ENCODE measurements at places on chromosomes 3 and 15.
A peak's percentile ranks its signal among the peaks of the same experiment; 100 is the strongest.

DNA sequence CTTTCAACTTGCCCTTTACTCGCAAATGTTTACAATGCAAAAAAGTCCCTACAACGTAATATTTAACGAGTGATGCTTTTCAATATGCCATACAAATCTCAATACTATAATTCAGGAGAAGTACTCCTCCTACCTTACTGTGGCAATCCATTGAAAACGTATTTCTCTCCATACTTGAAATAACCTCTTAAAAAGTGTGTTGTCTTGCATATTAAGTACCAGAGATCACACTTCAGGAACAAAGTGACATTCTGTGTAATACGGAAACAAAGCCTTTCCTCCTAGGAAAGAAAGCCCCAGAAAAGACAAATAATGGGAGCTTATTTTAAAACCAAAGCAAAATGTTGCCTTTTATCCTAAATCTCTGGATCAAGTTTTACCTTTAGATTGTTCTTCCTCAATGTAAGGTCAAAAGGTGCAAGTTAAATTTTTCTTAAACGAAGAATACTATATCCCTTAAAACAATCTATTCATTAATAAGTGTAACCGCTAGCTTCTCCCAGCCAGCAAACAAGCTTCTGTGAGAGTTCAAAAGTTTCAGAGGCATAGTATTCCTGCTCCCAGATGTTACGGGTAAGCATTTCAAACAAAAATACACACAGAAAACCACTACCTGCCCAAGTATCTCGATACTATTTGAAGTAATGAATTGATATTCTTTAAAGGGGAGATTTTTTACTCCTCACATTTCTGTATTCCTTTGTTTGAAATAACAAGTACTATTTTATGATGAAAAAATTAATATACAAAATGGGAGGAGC lies 1.7 kb downstream of the TJP1 start:
- no peak for DNase-seq

GRCh38 chr3:171200750-171201088 lies 174.2 kb upstream of the SLC2A2 start:
- no peak for DNase-seq

GRCh38 chr3:99907959-99908544 lies 90.4 kb downstream of the CMSS1 start:
- DNase-seq = no peak

GRCh38 chr15:36734366-36734765 lies 154.9 kb downstream of the CDIN1 start:
- DNase-seq = no peak

DNA sequence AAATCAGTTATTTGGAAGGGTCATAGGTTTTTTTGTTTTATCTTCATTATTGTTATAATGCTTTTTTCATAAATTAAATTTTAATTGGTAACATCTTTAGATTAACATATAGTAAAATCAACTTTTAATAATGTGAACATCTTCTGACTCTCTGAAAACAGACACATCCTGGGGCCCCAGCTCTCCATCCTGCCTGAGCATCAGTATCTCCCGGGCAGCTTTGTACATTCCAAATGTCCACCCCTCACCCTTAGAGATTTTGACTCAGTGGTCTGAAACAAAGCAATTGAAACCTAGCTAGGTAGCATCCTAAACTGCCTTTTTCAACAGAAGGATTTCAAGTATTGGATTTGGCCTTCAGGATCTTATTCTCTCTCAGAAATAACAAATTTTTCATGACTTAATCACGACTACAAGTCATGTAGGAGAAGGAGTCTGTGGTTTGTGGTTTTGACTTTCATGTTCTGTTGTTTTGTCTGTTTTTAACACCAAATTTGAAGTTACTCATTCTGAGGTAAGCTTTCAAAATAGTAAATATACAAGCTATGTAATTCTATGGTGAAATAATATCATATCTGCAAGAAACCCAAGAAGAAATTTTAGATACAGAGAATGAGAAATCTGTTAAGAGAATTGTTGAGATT lies 147.3 kb upstream of the UBE2E2 start:
- DNase-seq = no peak

DNA sequence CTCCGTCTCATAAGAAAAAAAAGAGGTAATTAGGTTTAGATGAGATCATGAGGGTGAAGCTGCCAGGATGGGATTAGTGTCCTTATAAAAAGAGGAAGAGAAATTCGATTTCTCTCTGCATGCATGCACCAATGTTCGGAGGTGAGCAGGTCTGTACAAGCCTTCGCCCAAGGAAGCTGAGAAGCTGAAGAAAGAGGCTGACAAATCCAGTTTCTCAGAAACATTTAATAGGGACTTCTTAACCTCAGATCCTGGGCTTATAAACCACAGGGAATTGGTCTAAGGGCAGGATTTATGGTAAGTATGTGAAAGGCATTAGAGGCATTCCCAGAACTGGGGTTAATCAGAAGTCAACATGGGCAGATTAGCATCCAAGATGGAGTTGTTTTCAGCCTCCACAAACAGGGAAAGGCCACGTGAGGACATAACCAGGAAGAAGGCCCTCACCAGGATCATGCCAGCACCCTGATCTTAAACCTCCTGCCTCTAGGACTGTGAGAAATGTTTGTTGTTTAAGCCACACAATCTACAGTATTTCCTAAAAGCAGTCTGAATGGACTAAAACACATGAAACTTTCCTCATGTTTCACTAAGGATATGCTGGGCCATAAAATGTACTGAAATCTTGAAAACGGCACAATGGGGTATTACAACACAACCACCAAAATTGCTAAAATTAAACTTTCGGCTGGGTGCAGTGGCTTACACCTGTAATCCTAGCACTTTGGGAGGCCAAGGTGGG lies 11.3 kb downstream of the SHISA5 start:
- DNase-seq = peak; percentile 46

- DNase-seq = no peak
Measured at GRCh38 chr3:148583793-148584192, 113.9 kb upstream of the AGTR1 start.

GRCh38 chr3:42652611-42653302 lies 740 bp upstream of the ZBTB47 start:
- peak; percentile 44 for DNase-seq

GRCh38 chr3:14203521-14204079 lies 25.0 kb downstream of the LSM3 start:
- peak; percentile 76 for DNase-seq

DNA sequence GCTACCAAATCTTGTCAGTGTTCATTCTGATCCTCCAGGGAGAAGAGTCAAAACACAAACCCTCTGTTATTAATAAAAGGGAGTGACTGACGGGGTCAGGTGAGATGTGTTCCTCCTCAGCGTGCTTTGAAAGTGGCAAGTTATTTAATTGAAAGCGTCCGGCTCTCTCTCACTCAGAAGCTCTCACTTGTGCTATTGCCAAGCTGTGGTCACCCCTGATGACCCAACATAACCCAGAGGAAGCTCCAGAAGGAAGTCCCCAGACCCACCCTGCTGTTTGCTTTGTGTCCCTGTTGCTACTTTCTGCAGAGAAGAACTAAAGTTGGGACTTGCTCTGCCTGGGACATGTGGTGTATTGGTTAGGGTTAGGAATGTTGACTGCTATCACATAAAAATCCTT lies 235.6 kb downstream of the EDEM1 start:
- DNase-seq = no peak

DNA sequence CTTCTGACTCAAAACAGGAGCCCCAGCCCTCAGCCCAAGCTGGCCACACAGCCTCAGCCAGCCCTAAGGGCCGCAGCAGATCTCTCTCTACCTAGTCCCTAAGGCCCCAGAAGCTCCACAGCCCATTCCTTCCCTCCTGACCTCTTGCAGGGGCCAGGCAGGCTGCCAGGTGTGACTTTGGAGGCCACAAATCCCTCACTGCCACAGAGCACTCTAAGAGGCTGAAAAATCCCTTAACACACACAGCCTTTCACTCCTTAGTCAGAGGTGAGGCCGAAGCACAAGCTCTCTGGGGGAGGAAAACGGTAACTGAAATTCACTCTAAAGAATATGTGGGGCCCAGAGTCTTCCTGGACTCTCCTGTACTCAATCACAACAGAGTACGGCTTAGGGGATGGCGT lies 23.3 kb downstream of the LRRC2 start:
- DNase-seq = no peak

- no peak for DNase-seq
Measured at GRCh38 chr15:51332206-51333147, 5.9 kb downstream of the CYP19A1 start.

DNA sequence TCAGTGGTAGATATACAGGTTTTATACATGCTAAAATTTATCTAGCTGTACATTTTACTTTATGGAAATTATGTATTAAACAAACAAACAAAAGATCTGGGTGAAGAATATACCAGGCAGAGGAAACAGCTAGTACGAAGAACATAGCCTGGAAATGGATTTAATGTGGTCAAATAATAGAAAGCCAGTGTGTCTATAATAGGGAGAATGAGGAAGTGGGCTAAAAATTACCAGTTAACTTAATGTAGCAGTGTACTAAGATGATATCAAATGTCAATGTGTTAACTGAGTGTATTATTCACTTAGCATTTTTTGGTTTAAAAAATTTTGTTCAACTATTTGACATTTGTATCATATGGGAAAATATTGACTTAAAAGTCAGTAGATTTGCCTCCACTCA lies 22.8 kb upstream of the SLC15A2 start:
- DNase-seq = peak; percentile 8

- DNase-seq = no peak
Measured at GRCh38 chr3:195036203-195036505, 234.8 kb downstream of the XXYLT1 start.

DNA sequence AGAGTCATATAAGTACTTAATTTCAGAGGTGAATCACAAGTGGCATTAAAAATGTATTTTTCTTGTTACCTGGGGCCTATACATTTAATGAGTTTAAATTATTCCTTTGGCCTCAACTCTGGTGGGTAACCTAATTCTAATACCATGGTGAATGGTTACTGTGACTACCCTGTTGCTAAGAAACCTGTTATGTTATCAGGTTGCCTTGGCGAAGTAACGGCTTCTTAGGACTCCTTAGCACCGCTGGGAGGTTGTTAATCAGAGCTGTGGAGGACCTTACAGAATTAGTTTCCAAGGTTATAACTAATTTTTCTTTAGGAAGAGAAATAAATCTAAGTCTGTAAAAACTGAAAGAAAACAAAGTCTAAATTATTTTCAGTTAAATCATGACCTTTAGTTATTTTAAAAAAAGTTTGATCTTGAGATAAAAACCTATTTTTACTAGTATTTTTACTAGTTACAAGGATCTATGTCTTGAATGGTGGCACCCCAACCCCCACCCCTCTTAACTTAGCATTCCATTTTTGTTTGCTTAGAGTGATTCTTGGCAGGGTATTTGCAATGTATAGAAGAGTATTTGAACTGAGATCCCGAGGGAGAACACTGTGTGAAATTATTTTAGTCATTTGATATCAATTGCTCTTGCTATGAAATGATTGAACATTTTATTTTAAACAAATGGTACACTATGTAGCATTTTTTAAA lies 155.5 kb downstream of the FNDC3B start:
- DNase-seq = no peak

GRCh38 chr3:150469031-150469930 lies 61.2 kb downstream of the TSC22D2 start:
- no peak for DNase-seq

GRCh38 chr3:178048768-178049167 lies 487.5 kb upstream of the KCNMB2 start:
- no peak for DNase-seq

- DNase-seq = no peak
Measured at GRCh38 chr15:70559265-70560239, 203.8 kb downstream of the UACA start.

DNA sequence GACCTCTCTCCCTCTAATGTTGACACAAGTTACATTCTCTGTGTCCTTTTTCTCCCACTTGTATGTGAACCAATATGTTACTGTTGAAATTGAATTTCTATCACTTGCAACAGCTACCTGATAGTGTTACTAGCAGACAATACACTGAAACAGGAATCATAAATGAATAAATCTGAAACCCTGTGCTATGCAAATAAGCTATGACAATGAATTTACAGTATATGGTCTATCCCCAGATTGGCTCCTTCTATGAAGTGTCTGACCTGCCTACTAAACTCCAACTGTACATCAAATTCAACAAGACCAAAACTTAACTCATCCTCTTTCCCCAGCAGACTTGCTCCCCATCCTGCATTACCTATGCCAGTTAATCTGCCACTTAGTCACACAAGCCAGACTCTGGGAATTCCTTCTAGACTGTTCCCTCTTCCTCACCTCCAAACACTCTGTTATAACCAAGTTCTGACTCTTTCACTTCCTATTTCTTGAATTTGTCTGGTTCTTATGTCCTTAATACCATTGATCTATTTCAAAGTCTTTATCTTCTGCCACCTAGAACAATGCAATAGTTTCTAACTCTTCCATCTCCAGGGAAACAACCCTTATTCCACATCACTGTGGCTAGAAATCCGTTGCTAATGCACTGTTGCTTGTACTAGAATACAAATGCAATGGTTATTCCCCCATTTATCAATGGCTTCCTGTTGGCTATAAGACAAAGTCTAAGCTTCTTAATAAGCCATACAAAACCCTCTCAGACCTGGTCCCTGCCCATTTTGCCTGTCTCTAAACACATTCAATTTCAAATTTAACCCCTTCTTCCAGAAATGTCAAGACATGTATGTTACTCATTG lies 13.4 kb upstream of the ZNF639 start:
- DNase-seq = no peak

DNA sequence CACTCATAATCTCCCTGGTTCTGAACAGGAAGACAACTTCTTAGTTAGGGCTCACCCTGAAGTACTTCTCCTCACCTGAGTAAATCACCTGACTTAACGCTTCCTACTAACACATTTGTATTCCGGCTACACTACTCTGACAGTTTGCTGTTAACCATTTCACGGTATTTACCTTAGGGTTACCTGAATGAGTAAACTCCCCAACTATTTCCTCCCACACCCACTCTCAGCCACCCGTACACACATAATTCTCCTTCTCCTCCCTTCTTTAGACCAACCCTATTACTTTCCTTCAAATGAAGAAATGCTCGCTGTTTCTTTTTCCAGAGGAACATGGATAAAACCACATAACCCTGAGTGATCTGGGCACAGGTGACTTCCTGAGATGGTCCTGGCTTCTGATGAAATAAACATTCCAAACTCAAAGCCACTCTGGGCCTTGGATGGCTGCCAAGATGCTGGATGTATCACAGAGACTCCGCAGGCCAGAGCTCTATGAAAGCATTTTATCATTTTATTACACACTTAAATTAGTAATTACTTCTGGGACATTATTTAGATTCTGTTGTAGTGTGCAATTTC lies 183.6 kb upstream of the ATP11B start:
- DNase-seq = no peak

GRCh38 chr3:33170531-33170930 lies 48.1 kb downstream of the SUSD5 start:
- DNase-seq = no peak

DNA sequence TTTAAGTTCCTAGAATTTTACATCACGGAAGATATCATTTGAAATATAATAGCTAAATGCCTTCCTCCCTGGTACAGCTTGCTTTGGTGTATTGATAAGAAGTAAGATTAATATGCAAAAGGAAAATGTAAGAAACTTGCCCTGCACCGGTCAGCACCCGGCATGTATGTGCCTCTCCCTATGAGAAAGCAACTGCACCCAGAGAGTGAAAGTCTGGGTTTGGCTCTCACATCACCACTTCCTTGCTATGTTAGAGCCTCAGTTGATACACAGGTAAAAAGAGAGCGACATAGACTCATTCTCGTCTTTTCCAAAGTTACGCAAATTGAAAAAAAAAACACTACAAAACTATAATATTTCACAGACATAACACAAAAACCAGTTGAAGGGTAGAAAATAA lies 96.7 kb downstream of the FOXP1 start:
- no peak for DNase-seq

Data from germinal center (tissue), 1 donor.